ENCODE measurements at places on chromosomes 4 and X.
A peak's percentile ranks its signal among the peaks of the same experiment; 100 is the strongest.

GRCh38 chr4:81003597-81004111 is 26.9 kb upstream of the BMP3 start:
- no peak for DNase-seq

GRCh38 chr4:158869761-158870160 is 100.9 kb downstream of the FNIP2 start:
- DNase-seq: no peak

- no peak for DNase-seq
These were observed 2.5 kb downstream of the UBA1 start for GRCh38 chrX:47196098-47196497.

DNA sequence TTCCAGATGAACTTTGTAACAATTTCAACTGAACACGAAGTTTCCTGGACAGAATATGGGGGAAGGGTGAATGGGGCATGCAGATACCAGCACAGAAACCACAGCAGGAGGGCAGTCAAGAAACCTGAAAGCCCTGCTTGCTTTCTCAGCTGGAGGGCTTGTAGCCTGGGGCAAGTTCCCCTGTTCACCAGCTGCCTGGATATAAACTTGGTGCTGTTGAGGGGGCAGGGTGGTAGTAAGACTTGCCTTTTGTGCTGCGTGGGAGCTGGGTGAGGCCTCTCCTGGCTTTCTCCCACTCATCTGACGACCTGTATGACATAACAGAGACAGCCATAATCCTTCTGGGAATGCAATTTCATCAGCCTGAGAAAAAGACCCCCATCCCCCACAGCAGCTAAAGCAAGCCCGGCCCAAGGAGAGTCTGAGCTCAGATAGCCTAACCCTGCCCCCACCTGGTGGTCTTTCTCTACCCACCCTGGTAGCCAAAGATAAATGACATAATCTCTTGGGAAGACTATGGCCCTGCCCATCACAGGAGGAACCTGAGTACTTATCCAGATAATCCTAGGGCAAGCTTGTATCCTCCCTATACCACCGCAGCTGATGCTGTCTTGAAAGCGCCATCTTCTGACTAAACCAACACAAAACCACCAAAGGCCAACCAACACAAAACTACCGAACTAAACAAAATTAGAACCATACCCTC is 234.3 kb downstream of the LAS1L start:
- no peak for DNase-seq

- no peak for DNase-seq
These were observed 25.4 kb downstream of the CFAP299 start for GRCh38 chr4:80360900-80361299.

GRCh38 chr4:1216869-1217294 is 32.0 kb downstream of the CTBP1 start:
- no peak for DNase-seq

DNA sequence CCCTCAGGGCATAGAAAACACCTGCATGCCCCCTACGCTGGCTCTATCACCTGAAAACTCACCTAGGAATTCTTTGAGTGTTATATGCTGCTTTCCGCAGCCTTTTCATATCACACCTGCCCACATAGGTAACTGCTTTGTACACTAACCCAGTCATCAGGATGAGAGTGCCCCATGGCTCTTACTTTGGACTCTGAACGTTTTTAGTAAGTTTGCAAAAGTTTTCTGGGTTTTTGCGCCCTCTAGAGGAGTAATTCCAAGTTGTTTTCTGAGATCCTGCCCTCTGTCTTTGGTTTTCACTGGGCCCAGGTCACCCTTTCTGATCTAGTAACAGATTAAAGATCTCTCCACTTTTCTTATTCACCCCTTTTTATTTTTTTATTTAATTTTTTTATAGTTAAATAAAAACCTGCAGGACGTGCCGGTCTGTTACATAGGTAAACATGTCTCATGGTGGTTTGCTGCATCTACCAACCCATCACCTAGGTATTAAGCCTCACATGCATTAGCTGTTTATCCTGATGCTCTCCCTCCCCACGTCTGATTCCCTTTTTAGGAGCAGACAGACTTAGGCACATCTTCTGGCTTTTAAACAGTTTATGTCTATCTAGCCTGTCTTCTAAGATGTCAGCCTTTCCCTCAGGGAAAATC is 139.2 kb downstream of the NWD2 start:
- no peak for DNase-seq

DNA sequence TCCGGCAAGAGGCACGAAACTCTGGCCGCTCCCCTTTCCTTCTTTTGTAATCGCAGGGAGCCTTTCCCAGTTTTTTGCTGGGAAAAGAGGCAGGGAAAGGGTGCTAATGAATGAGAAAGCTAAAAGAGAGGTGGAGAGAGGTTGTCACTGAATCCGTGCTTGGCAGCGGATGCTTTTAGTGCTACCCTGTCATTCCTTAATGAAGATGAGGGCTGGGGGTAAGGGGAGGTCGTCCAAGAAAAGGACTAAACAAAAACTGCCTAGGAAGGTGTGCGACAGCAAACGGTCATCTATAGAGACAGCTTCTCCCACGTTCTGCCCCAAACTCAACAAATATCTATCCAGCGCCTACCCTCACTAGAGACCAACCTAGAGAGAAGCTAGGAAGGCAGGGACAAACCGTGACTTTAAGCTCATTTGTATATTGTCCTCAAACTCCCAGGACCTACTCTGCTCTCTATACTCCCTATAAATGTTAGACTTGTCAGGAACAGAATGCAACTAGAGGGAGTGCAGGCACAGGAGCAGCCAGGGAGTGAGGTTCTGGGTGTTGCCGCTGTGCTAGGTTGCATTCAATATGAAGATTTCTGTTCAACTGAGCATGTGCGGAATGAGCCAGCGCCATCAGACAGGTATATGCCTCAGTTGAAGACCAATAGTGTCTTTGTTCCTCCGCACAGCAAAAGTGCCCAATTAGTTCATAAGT is 777 bp upstream of the CASK start:
- no peak for DNase-seq

DNA sequence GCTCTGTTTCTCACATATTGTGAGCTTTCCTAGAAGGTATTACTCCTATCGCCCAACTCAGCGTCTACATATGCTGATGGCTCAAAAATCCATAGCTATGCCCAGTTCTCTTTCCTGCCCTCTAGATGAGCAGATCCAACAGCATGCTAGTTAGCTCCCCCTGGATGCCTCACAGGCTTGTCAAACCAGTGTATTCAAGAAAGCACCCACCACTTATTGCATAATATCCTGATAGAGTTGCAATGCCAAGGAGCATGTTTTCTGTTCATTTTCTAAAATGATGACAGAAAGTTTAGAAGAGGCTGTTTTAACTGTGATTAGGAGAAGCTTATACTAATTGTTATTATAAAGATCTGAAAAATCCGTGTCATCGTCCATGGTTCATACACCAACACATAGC is 1.9 kb upstream of the PACRGL start:
- no peak for DNase-seq

DNA sequence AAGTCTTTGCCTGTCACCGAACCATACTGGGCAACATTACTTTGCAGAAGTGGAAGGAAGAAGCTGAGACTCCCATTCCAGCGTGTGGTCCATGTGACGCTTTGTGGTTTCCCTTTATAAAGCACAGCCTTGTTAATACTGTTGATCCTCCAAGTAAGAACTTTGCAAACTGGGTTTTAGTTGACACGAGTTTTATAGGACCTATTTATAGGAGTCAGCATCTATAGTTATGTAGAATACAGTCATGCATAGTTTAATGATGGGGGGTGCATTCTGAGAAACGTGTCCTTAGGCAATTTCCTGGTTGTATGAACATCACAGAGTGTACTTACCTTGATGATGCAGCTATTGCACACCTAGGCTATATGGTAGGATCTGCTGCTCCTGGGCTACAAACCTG is 1879.4 kb upstream of the TENM3 start:
- no peak for DNase-seq

GRCh38 chr4:23697722-23698121 is 192.1 kb downstream of the PPARGC1A start:
- DNase-seq: no peak

GRCh38 chrX:46758163-46758955 is 559 bp downstream of the SLC9A7 start:
- no peak for DNase-seq

GRCh38 chr4:100674976-100675375 is 157.2 kb upstream of the EMCN start:
- no peak for DNase-seq

DNA sequence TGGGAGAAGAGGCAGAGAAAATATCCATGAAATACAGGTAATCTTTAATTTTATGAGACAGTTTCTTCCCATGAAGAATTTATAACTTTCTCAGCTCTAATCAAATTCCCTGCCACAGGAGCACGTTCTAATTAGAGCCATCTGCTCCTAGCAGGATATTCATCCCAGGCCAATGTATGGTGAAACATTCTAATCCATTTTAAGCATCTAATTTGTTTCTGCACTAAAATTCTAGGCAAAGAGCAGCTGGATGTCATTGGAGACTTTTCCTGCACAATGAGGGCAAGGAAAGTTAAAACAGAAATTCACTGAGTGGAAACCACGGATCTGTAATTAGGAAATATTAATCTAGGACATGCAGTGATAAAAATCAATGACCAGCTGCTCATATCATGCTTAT is 107.7 kb upstream of the ZFP42 start:
- no peak for DNase-seq

DNA sequence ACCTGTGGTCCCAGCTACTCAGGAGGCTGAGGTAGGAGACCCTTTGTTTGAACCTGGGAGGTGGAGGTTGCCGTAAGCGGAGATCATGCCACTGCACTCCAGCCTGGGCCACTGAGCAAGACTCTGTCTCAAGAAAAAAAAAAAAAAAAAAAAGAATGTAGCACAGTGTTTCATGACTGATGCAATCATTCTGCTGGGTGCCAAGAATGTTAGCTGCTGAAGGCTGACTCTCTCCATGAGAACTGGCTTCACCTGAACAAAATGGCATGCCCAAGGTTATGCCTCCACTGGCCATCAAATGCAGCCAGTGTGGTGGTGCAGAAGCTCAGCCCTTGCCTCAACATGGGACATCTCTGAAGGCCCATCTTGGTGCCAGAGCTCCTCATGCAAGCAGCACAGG is 412.1 kb downstream of the ADAM29 start:
- no peak for DNase-seq

DNA sequence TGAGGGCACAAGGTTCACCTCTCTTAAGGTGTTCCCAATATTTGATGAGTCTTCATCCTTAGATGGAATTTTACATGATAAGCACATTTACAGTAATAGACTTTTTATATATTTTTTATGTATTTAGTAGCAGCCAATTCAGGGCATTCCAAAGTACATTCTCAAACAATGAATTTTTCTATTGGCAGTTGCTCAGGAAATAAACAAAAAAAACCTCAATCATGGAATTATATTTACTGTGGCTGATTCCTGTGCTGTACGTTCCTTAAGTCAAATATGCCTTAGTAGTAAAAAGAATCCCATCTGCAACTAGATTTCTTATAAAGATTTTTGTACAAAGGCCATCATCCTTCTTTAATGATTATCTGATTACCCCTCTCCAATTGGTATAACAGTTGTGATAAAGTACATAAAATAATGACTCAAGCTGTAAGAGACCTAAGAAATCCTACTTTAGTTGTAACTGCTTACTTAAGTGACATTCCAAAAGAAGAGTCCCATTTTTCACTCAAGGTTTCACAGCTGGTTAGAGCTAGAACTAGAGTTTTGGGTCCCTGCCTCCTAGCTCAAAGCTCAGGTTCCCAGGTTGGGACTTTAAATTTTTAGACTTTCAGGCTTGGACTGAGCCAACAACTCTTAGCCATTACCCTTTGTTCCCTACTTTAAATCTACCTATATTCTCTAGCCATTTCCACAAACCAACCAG is 152.7 kb downstream of the FHIP1A start:
- DNase-seq: peak; percentile 21

GRCh38 chrX:21412883-21413282 is 38.7 kb downstream of the CNKSR2 start:
- DNase-seq: no peak

- no peak for DNase-seq
These were observed 205.6 kb downstream of the ZIC3 start for GRCh38 chrX:137771537-137771936.

DNA sequence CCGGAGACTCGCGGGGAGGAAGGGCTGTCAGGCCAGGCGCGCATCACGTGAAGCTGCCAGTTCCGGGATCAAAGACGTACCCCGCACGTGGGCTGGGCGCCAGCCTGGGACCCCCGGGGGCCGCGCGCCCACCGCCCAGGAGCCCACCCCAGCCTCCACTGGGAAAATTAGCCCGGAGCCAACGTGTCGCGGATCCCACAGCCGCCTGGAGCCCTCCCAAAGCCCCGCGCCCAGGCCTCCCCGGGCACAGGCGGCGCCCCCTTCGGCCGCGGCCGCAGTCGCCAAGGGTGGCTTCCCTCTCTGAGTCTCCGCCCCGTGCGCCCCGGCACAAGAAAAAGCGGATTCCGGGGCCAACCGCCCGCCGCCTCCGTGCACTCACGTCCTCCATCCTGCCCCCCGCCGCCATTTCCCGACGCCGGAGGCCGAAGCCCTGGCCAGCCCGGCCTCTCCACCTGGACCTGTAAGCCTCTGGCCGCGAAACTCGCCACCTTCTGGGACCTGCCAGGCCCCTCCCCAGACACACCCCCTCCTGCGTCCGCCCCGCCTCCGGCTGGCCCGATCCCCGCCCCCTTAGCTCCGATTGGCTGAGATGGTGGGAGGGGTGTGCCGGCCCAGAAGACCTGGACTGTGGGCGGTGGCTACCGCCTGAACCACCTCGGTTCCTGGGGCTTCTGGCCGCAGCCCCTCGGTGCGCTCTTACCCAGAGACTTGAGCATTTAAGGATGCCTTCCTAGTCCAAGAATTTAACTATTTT is at the start of gene TMEM192:
Gene TMEM192 (minus strand): TSS at position 493 of the 754 bp plus-strand sequence. CDS start 87 bp downstream, at position 406.
- DNase-seq: no peak

GRCh38 chr4:94758141-94758699 is 465 bp downstream of the BMPR1B start:
- no peak for DNase-seq

GRCh38 chr4:11675051-11675800 is 246.5 kb upstream of the HS3ST1 start:
- no peak for DNase-seq

DNA sequence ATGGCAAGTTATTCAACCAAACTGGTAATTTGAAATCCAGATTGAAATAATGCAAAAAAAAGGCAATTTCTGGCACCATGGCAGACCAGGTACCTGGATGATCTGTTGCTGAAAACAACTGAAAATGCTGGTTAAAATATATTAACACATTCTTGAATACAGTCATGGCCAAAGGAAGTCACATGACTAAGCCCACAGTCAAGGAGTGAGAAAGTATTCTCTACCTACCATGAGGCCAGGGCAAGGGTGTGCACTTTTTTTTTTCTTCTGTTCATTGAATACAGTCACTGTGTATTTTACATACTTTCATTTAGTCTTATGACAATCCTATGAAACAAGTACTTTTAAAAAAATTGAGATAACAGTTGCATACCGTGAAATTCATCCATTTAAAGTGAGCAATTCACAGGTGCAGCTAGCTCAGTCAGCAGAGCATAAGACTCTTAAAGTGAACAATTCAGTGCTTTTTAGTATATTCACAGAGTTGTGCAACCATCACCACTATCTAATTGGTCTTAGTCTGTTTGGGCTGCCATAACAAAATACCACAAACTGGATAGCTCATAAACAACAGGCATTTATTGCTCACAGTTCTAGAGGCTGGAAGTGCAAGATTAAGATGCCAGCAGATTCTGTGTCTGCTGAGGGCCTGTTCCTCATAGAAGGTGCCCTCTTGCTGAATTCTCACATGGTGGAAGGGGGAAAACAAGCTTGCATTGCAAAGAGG is 4.8 kb upstream of the MPP1 start:
- DNase-seq: no peak

GRCh38 chr4:181846934-181847333 is 396.3 kb upstream of the TENM3 start:
- no peak for DNase-seq
